Mammary epithelial cell (primary cell): ENCODE measurements at places on chromosomes 4 and X. TPM values are rescaled to one million over a fixed set of nuclear protein-coding genes. Genes with fewer than 3 reads are reported as not detected.
A peak's percentile ranks its signal among the peaks of the same experiment; 100 is the strongest.

DNA sequence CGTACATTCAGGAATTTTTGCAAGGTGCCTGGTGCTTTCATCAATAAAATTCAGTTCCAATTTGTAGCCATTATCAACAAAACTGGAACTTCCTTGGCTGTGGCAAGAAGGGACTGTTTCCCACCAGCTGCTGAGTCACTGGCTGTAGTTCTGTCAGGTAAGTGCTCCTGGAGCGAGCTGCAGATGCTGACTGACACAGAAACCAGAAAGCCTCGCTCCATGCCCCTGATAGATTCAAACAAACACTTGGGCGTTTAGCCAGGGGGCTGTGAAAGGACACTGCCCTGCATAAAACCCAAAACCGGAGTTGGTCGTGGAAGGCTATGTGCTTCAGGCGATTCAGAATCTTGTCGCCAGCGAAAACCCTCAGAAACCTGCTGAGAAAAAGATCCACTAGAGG lies 188.4 kb upstream of the FAM9B start:
- DNase-seq = no peak

DNA sequence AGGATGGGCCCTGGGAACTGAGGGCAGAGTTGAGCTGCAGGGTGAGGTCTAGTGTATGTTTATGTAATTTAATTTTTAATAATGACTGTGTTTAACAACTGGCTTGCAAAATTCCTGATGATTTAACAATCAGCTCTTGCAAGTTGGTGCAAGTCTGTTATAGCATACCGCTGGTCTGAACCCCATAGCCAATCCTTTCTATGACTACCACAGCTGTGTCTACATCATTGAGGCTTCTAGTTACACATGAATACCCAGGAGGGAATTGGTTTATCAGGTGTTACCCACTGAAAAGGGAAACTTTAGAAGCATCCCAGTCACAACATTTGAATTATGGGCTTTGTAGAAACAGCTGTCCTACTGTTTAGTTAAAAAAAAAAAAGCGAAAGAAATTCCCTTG lies 38.3 kb downstream of the SUPT20HL1 start:
- DNase-seq = peak; percentile 93

- peak; percentile 87 for DNase-seq
Observed at GRCh38 chrX:22795671-22796070, 204.1 kb upstream of the DDX53 start.

DNA sequence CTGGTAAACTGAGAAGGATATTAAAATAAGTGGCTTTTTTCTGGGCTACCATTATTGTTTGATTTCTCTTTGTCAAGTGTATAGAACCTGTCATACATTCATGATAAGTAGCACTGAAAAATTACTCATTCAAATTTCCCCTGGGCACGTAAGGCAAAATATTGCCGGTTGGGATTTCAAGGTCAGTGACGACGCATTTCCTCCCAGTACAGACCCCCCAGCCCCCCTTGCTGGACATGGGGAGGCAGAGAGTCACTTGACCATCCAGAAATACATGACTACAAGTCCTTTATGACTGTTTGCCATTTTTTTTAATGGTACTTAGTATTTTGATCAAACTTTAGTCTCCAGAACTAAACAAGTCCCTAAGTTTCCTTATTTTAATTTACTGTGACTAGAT lies 6.8 kb upstream of the MND1 start:
- no peak for DNase-seq

DNA sequence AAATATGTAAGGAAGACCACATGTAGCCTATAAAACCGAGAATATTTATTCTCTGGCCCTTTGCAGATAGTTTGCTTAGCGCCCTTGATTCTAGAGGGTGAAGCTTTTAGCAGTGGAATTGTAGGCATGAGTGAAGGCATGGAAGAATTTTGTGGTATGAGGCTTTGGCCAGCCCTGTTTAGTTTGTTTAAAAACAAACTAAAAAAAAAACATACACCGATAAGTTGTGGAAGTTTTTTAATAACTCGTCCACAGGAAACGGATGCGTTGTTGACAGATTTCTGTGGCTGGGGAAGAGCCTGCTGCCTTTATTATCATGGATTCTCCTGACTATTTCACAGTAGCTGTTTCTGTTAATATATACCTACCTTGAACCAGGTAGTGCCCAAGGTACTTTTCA lies 194.7 kb upstream of the LNX1 start:
- no peak for DNase-seq

CABS1 gene
- polyA plus RNA-seq = not detected

MSMO1 gene
- polyA plus RNA-seq = 248 TPM
